Activated T-helper 1 cell treated with anti-CD3 and anti-CD28 coated beads, Interleukin-2, amount 50 U/mL, for 16 hours (primary cell): ENCODE measurements at places on chromosomes 2 and 18.

- DNase-seq, result no peak
Measured at GRCh38 chr2:241224851-241225438, 36.5 kb downstream of the ANO7 start.

- no peak for DNase-seq
Measured at GRCh38 chr2:8328217-8328616, 353.6 kb upstream of the ID2 start.

DNA sequence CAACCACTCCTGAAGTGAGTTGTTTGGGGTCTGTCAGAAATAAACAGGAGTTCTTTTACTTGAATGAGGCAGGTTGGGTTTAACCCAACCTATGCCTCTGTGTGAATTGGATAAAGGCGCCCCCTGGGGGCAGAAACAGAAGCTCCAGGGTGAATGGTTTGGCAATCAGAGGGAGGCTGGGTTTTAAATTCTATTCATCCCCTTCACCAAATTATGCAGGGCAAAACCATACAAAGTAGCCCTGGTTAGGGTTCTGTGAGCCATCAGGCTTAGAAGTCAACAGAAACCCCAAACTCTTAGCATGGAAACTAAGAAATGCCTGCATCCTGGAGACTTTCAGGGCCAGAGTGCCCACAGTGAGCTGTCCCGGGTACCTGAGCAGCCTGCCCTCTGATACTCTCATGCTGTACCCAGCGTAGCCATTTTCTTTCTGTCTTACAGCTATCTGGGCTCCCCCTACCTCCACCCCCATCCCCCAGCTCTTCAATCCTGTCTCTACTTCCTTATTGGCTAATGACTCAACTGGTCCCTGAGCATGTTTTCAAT lies 241.5 kb downstream of the ICOS start:
- DNase-seq, result peak; percentile 49

DNA sequence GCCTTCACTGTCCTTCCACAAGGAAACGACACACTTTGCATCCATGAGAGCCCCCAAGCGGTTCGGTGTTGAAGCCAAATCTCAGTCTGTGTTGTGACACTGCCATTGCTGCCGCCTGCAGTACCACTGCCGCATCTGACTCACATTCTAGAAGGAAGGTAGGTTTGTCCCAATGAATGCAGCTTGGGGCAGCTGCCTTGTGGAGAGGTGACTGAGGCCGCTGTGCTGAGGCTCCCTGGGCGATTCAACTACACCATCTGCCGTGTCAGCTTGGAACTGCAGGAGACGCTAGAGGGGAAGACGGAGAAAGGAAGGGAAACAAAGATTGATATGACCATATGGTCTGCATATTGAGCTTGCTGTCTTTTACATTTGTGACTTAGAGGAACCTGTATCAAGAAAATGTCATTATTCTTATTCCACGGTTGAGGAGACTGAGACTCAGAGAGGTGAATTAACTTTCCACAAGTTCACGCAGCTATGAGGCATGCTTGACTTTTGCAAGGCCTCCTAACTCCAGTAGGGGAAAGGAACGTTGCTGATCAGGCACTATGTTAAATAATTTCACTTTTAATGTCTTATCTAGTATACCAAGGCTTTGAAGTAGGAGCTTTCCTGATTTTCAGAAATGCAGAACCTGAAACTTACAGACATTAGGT lies 43.5 kb upstream of the LMAN1 start:
- peak; percentile 53 for DNase-seq

GRCh38 chr18:60327880-60328279 lies 44.7 kb downstream of the MC4R start:
- no peak for DNase-seq

- no peak for DNase-seq
Measured at GRCh38 chr2:220300806-220301205, 673.4 kb downstream of the SLC4A3 start.

GRCh38 chr2:165202239-165202638 lies 1.6 kb downstream of the SCN3A start:
- no peak for DNase-seq

- DNase-seq, result no peak
Measured at GRCh38 chr2:84781942-84782716, 98.8 kb downstream of the TRABD2A start.

- no peak for DNase-seq
Measured at GRCh38 chr18:45061359-45061758, 380.7 kb downstream of the SETBP1 start.

- DNase-seq, result no peak
Measured at GRCh38 chr18:24187689-24188088, 48.8 kb downstream of the CABYR start.

DNA sequence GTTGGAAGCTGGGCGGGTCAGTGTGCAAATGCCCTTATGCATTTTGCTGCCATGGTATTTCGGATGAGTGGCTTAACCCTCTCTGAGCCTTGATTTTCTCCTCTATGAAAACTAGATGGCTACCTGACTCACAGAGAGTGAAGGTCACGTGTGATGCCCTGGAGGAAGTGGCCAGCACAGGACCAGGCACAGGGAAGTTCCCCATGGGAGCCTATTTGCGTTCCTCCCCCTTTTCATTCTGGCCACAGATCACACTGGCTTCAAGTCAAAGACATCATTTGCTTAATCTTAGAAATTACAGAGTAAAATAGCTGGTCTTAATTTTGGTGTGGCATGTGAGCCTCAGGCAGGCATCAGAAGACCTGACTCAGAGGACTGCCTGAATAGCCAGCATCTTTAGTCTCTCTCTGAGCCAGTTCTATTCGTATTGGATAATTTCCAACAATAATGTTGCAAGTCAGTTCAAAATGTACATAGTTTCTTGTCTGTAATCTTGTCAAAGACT lies 57.6 kb upstream of the CD302 start:
- DNase-seq, result no peak
